ENCODE measurements at places on chromosomes 5 and 9. TPM values are rescaled to one million over a fixed set of nuclear protein-coding genes. Genes with fewer than 3 reads are reported as not detected.

The TRIM32 gene
- polyA plus RNA-seq: 21.5 TPM

The ACER2 gene
- polyA plus RNA-seq: 7.2 TPM

The FOXD4L5 gene
- polyA plus RNA-seq: 0.28 TPM

The NME5 gene
- polyA plus RNA-seq: 17.6 TPM

The SPATA31E1 gene
- not detected for polyA plus RNA-seq

The FBXL7 gene
- polyA plus RNA-seq: 28.1 TPM

The ZDHHC11 gene
- polyA plus RNA-seq: 4.8 TPM

The NTNG2 gene
- 0.32 TPM for polyA plus RNA-seq

The TEX53 gene
- not detected for polyA plus RNA-seq

The PLAC8L1 gene
- 1.0 TPM for polyA plus RNA-seq

The MARCHF3 gene
- polyA plus RNA-seq: 7.9 TPM

The ADRA1B gene
- polyA plus RNA-seq: 2.9 TPM

The BTNL8 gene
- polyA plus RNA-seq: 0.79 TPM

GRCh38 chr5:26569241-26569928 is 469.0 kb downstream of the CDH9 start:
- no peak for DNase-seq

GRCh38 chr5:62588668-62589067 is 10.0 kb downstream of the LRRC70 start:
- no peak for DNase-seq

- DNase-seq: no peak
These were observed 35.6 kb downstream of the TNFSF8 start for GRCh38 chr9:114894609-114895433.

DNA sequence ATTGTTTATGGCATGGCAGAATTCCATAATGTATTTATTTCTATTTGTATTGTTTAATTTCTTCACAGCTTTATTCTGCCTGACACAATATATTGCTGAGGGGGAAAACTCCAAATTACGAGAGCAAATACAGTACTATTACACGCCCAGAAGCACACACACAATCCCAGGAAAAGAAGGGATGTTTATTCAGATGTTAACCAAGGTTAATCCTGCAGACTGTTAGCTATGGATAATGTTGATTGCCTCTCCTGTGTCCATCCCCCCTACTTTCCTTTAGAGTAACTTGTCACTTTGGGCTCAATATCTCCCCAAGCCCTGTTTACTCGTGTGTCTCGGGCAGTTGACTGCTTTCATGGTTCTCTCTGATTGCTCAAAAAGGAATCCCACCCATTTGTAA is 84.2 kb upstream of the ERCC6L2 start:
- no peak for DNase-seq

DNA sequence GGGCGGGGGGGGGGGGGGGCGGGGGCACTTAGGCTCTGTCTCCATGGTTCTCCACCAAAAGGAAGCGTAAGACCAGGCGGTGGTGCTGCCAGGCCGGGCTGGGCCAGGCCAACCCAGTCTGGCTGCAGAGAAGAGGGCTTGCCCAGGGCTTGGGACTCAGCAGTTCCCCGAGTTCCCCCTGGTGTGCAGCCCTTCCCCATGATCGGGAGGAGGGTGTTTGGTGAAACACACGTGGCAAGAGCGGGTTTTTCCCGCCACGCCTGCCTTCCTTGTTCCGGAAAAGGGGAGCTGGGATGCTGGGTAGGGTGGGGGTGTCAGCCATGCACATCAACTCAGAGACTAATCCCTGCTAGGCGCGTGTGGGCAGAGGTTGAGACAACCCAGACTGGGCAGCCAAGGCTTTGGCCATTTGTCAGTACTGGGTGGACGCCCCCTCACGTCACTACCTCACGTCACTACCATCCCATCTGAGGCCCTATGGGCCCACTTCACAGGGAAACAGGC is 32.9 kb downstream of the PRRX2 start:
- DNase-seq: no peak

GRCh38 chr9:21695443-21695842 is 107.0 kb upstream of the MTAP start:
- no peak for DNase-seq

- no peak for DNase-seq
These were observed 90.8 kb downstream of the SLF1 start for GRCh38 chr5:94709277-94709676.

- DNase-seq: no peak
These were observed 26.9 kb upstream of the LNPEP start for GRCh38 chr5:96909003-96909402.

DNA sequence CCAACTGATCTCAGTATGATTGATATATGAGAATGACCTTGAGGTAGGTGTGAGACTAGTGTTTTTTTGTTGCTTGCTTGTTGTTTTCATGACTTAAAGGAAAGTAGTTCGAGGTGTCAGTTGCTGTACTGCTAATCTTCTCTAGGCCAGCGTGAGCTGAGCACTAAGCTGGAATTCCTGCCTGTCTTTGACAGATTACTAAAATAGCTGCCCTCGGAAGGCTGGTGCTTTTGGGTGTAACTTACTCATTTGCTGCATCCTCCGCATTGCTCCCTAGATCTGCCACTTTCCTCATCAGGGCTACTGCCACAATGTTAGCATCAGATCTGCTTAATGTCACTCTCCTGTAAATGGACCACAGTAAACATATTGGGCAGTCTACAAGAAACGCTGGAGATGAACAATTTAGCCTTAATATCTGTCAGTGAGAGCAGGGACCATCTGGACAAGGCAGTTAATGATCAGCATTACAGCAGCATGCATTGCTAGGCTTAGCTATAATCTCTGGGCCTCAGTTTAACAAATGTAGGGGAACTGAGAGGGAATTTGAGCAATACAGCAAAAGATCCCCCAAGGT is 106.6 kb upstream of the CDH6 start:
- no peak for DNase-seq

DNA sequence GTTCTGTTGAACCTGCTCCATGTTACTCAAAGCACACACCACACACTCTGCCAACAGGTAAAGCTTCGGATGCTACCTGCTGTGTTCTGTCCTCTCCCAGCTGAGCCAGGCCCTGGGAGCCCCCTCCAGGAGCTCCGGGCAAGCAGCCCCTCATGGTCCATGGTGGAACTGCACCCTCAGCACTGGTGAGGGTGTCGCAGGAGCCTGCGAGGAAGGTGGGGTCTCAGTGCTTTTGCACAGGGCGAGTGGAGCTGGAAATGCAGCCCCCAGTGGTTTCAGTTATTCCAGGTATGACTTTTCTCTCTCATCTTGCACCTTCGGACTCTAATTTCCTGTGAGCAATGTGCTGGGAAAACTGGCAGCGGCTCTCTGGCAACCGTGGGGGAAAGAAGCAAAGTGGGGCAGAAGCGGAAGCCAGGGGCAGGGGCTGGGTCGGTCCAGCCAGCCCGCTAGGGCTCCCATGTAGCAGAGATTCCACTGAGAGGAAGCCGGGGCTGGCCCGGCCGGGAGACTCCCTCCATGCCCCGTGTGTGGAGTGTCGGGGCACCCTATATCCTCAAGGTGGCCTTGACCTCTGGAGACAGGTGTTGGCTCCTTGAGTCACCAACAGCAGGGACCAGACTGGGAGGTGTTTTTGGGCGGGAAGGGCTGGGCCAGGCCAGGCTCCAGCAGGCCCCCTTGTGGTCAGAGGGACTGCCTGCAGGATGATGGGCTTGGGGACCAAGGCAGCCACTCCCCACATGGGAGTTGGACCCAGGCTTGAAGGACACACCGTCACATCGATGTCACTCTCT is 75.6 kb upstream of the PRSS3 start:
- no peak for DNase-seq

GRCh38 chr5:593511-593910 is 18.6 kb upstream of the CEP72 start:
- DNase-seq: no peak

GRCh38 chr9:116837018-116837989 is 150.2 kb downstream of the TRIM32 start:
- no peak for DNase-seq

- no peak for DNase-seq
These were observed 42.1 kb upstream of the FAM240B start for GRCh38 chr9:38761999-38762398.

DNA sequence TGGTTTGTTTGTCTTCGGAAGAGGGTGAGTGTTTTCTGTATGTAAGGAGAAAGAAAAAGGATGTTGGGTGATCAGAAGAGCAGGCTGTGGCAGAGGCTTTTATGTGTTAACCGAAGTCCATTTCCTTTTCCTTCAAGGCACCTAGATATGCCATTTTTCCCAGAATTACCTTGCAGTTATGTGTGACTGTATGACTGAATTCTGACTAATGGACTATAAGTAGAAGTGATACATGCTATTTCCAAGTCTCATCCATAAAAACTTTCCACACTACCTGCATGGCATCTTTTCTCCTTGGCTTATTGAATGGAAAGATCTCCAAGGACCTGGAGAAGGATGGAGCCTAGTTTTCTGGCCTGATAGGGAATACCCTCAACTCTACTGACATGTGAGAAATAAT is 10.6 kb upstream of the NDUFS4 start:
- no peak for DNase-seq

- no peak for DNase-seq
These were observed 367.7 kb upstream of the PRR16 start for GRCh38 chr5:120096413-120096812.

DNA sequence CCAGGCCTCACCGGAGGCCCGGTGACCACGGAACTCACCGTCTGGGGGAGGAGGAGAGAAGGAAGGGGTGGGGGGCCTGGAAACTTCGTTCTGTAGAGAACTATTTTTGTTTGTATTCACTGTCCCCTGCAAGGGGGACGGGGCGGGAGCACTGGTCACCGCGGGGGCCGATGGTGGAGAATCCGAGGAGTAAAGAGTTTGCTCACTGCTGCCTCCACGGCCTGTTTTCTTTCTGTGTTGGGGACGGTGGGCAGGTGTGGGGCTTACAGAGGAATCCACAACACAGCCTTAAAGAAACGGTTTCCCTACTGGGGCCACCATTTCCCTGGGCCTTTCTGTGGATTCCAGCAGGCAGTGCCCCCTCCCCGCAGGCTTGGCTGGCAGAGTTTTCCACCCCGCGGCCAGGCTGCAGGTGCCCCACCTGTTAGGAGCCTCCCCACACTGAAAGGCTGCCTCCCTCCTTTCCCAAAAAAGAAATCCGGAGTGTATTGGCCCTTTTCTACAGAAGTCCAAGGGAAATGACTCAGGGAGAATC is 80.8 kb downstream of the NTNG2 start:
- no peak for DNase-seq

DNA sequence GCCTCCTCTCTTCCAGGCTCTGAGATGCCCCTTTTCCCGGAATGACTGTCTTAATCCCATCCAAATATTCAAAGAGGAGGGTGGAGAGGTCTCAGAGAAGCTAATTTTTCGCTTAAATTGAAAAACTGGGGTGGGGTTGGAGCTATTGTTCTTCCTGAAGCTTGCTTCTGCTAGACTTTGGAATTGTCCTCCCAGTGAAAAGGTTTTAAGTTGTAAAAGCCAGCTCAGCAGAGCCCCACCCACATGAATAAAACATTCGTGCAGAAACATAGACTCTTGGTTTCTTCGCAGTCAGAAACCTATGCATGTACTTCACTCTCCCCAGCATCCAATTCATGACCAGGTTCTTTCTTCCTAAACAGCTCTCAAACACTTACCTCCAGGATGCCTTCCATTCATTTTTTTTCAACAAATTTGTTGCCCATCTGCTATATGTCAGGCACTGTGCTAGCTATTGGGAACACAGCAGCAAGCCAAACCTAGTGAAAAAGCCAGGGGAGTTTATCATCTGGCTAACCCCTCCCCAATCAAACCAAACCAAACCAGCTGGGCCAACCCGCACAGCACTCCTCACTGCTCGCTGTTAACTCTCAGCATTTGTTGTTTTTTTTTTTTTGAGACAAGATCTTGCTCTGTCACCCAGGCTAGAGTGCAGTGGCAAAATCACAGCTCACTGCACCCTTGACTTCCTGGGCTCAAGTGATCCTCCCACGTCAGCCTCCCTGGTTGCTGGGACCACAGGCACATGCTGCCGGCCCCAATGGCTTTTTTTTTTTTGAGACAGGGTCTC is 37.9 kb upstream of the OCLN start:
- DNase-seq: no peak

- DNase-seq: peak; percentile 44
These were observed 4.0 kb upstream of the CDK5RAP2 start for GRCh38 chr9:120583958-120584369.

DNA sequence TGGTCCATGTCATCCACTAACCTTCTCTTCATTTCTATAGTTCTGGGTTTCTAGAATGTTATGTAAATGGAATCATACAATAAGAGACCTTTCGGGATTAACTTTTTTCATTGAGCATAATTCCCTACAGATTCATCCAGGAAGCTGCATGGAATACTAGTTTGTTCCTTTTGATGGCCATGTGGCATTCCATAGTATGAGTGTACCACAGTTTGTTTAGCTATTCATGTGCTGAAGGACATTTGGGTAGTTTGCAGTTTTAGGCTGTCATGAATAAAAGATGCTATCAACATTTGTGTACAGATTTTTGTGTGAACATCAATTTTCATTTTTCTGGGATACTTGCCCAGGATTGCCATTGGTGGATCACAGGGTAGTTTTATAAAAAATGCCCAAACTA is 6.8 kb upstream of the SPTLC1 start:
- DNase-seq: no peak

DNA sequence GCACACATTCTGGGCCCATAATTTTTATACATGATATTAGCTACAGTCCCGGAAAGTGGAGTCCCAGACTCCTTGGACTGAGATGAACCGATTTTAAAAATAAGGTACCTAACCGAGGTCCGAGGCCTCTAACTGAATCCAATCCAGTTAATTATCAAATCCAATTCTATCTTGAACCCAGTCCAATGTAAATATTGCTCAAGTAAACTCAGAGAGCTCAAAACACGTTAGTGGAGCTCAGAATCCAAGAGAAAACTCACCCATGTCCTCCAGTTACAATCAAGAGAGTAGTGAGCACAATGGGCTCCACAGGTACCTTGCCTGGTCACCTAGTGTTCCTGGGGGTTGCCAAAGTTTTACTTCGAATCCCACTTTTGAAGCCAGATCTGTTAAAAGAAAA is 37.9 kb upstream of the DIRAS2 start:
- no peak for DNase-seq

Data from renal cortex interstitium (tissue), 15 donors.